Placental pericyte (primary cell): ENCODE measurements at places on chromosomes 1 and 21. TPM values are rescaled to one million over a fixed set of nuclear protein-coding genes. Genes with fewer than 3 reads are reported as not detected.

OLFML2B gene
- 0.22 and 10.7 TPM in 2 replicates for total RNA-seq

CLDN19 gene
- total RNA-seq = not detected in 2 replicates

IQGAP3 gene
- total RNA-seq = 0.88 and 62.7 TPM in 2 replicates

HOOK1 gene
- not detected in 2 replicates for total RNA-seq

TRIM17 gene
- total RNA-seq = 0.66 TPM in 1 of 2 replicates, not detected in the other

CDKN2C gene
- total RNA-seq = 1.3 and 24.5 TPM in 2 replicates

GRHL3 gene
- total RNA-seq = not detected in 2 replicates

FCER1G gene
- not detected in 2 replicates for total RNA-seq

SLC27A3 gene
- total RNA-seq = 6.7 and 15.3 TPM in 2 replicates

HPCAL4 gene
- total RNA-seq = not detected in 2 replicates

KIFAP3 gene
- total RNA-seq = 16.0 and 27.9 TPM in 2 replicates

SPTA1 gene
- total RNA-seq = not detected in 2 replicates

PTGER3 gene
- total RNA-seq = under 0.01 and 1.6 TPM in 2 replicates

CNR2 gene
- not detected in 2 replicates for total RNA-seq

NMNAT2 gene
- 0.22 and 6.0 TPM in 2 replicates for total RNA-seq

CACNA1S gene
- not detected in 2 replicates for total RNA-seq

LAX1 gene
- under 0.01 TPM in 1 of 2 replicates, not detected in the other for total RNA-seq

PAQR6 gene
- total RNA-seq = 0.29 and 0.44 TPM in 2 replicates

KIF17 gene
- 1.6 and 2.6 TPM in 2 replicates for total RNA-seq

LY9 gene
- total RNA-seq = not detected in 2 replicates

LGR6 gene
- under 0.01 TPM in 1 of 2 replicates, not detected in the other for total RNA-seq

SLC19A1 gene
- 6.1 and 17.6 TPM in 2 replicates for total RNA-seq

FCRL2 gene
- not detected in 2 replicates for total RNA-seq

S100A5 gene
- total RNA-seq = 1.1 TPM in 1 of 2 replicates, not detected in the other

CELA2B gene
- total RNA-seq = not detected in 2 replicates

FCRL5 gene
- total RNA-seq = not detected in 2 replicates

TNFRSF4 gene
- not detected in 2 replicates for total RNA-seq

RNU1-2 gene
- total RNA-seq = under 0.01 TPM in 2 replicates

CENPL gene
- total RNA-seq = 3.1 and 28.8 TPM in 2 replicates

ADGRB2 gene
- 14.0 and 15.5 TPM in 2 replicates for total RNA-seq

RAB42 gene
- 1.7 and 4.8 TPM in 2 replicates for total RNA-seq

RNASEL gene
- 4.2 and 4.3 TPM in 2 replicates for total RNA-seq

CNKSR1 gene
- total RNA-seq = 0.22 TPM in 1 of 2 replicates, not detected in the other

MGST3 gene
- 81.5 and 88.2 TPM in 2 replicates for total RNA-seq

LAPTM5 gene
- 0.43 TPM in 1 of 2 replicates, not detected in the other for total RNA-seq

CMPK1 gene
- total RNA-seq = 63.0 and 103 TPM in 2 replicates

SPRR1B gene
- not detected in 2 replicates for total RNA-seq

HCN3 gene
- total RNA-seq = 0.57 and 2.0 TPM in 2 replicates

TGFBR3 gene
- total RNA-seq = 20.5 and 56.9 TPM in 2 replicates

TSACC gene
- total RNA-seq = not detected in 2 replicates

C1orf115 gene
- 1.3 and 2.4 TPM in 2 replicates for total RNA-seq

LEPR gene
- 5.5 and 54.3 TPM in 2 replicates for total RNA-seq
